ENCODE measurements at places on chromosomes 4 and X. TPM values are rescaled to one million over a fixed set of nuclear protein-coding genes. Genes with fewer than 3 reads are reported as not detected.

DNA sequence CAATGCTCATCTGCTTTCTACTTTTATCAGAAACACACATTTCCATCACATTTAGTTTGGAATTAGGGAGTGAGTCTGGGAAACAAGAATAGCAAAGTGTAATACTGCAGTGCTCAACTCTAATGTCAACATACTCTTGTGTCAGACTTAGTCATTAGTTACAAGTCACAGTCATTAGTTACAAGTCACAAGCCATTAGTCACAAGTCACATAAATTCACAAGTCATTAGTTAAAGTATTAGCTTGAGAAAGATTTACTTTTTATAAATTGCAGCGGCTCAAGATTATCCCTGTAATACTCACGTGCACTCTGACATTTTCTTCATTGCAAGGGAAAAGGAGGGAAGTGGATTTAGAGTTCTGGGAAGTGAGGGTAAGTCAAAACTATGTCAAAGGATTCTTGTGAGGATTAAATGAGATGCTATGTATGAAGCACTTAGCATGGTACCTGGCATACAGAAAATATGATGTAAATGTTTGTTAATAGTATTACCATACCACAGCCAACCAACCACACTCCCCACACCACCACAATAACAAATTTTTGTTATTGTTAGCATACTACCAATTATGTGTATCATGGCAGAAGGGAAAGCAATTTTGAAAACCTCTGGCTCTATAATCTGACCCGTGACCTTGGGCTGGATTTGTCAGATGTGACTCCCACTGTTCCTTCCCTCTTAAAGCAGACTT is 116.6 kb downstream of the ARHGAP24 start:
- DNase-seq, result peak; percentile 36

- no peak for DNase-seq
Measured at GRCh38 chr4:97912156-97912555, 231.1 kb downstream of the STPG2 start.

GRCh38 chr4:184228056-184228705 is 10.5 kb upstream of the ENPP6 start:
- no peak for DNase-seq

- no peak for DNase-seq
Measured at GRCh38 chrX:50098241-50098640, 102.6 kb downstream of the AKAP4 start.

CT45A10 gene
- polyA plus RNA-seq, result not detected

AKAP4 gene
- 0.07 TPM for polyA plus RNA-seq

SFRP2 gene
- polyA plus RNA-seq, result 14.9 TPM

NEIL3 gene
- polyA plus RNA-seq, result 9.3 TPM

CENPI gene
- polyA plus RNA-seq, result 13.9 TPM

All from left kidney (tissue), 8 donors.